NAMALWA (cell line): ENCODE measurements at places on chromosomes 5 and 9.

- no peak for DNase-seq
Observed at GRCh38 chr5:416636-416960, 26.4 kb upstream of the EXOC3 start.

GRCh38 chr9:86731511-86732063 is 215.7 kb downstream of the GAS1 start:
- no peak for DNase-seq

DNA sequence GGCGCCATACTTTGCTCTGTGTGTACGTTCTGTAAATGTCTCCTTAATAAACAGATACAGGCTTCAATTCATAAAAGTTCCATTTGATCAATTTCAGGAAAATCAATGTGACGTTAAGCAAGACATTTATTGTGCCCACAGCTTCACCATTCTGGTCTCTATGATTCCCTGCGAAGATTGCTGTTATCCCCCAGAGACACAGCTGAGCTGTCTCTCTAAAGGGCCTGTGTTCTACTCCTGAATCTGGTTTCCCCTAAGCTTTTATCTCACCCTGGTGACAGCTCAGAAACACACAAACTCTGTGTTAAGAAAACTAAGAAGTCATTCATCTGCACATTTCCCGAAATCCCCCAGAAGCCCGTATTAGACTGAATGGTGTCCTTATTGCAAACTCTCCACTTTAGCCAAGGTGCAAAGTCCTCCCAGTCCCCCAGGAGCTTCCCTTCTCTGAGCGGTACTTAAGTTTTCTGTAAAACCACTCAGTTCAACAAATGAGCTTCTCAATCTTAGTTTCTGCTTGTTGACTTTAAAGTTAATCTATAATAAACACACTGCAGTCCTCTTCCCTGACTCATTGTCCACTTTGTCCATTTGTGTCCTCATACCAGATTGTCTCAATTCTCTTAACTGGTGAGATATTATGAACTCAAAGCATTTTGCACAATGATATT is 1.4 kb upstream of the C5orf15 start:
- peak; percentile 37 for DNase-seq

GRCh38 chr5:162858770-162859169 is 578.6 kb upstream of the CCNG1 start:
- no peak for DNase-seq

DNA sequence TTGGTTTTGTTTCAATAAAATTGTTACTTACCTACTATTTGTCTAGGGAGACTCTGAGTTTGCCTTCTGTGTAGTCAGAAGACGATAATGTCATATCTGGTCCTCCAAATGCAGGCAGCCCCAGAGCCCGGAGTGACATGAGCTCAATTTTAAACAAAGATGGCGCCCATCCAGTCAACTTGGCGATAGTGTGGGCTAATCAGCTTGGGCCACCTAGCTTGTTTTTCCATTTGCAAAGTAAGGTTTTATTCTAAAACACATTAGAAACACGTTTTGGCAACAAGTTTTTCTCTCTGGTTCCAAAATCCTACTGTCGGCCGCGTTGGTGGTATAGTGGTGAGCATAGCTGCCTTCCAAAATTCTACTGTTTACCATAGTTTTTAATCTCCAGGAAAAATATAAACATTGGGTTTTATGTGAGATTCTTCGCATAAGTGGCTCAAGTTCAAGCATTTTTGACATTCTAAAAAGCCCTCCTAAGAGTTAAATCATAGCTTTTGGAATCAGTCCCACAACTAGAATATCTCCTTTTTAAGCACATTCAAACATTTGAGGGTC is 13.2 kb downstream of the TSC1 start:
- DNase-seq: no peak
